ENCODE measurements at places on chromosomes 1 and 21.

- no peak for DNase-seq
Measured at GRCh38 chr21:42991992-42992740, 17.8 kb downstream of the PKNOX1 start.

- no peak for DNase-seq
Measured at GRCh38 chr1:173257805-173258204, 50.7 kb upstream of the TNFSF4 start.

DNA sequence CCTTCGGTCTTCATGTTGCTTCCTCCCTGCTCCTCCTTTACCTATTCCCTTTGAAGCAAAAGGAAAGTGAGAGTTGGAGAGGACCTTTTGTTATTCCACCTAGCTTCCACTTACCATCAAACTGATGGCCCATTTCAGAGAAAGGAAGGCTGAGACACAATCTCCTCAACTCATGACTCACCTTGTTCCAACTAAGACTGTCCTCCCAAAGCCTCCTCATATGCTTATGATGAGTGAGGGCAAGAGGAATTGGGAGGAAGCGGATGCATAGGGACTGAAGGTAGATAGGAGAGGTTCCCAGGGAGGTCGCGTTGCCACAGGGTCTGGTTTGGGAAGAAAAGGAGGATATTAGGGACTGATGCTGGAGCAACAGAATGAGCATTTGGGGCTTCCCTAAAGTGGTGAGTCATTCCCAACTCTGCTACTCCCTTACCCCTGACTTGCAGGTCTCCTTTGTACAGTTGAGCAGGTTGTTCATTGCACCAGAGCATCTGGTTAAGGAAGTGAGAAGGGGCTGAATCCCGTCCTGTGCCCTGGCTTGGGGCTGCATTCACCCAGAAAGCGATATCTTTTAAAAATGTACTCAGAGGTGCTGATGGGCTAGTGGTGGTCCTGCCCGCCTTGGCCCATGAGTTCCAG lies 35.0 kb downstream of the LGR6 start:
- DNase-seq, result no peak

GRCh38 chr1:27284425-27285273 lies 37.3 kb upstream of the TMEM222 start:
- DNase-seq, result no peak

DNA sequence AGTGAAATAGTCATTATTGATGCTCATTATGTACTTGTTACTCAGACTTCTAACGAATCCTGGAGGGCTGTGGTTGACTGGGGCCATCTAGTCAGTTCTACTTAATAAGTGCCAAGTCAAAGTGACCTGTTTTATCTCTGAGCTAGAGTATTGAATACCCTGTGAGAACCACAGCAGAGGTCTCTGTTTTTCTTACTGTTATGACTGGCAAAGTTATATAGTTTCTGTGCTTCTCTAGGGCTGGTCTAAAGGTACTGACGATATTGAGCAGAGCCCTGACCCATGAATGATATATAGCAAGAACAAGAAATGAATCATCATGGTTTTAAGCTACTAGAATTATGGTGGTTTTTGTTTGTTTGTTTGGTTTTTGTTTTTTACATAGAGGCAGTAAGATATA lies 555.8 kb downstream of the PLA2G4A start:
- DNase-seq, result no peak

- DNase-seq, result no peak
Measured at GRCh38 chr1:38015978-38016725, 3.6 kb downstream of the UTP11 start.

DNA sequence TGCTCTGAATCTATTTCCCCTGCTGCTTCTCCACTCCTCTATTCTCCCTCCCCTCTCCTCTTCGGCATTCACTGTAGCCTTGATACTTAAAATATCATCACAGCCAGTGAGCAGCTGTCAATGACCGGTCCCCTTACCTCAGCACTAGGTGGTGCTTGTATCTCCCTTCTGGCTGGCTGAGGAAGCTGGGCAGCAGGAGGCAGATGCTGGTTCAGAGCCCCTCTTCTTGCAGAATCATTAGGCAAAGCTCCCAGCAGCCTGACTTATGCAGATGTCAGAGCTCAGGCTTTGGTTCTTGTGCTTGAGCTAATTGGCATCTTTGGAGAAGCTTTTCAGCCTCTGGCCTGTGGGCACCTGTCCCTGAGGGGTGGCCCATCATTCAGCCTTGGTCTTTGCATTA lies 31.9 kb upstream of the KCNA2 start:
- no peak for DNase-seq

- no peak for DNase-seq
Measured at GRCh38 chr1:68321084-68321685, 88.9 kb upstream of the WLS start.

- DNase-seq, result no peak
Measured at GRCh38 chr1:235415008-235415904, 48.0 kb downstream of the TBCE start.

- no peak for DNase-seq
Measured at GRCh38 chr1:16608838-16609560, 4.4 kb downstream of the NBPF1 start.

GRCh38 chr1:1208713-1209433 lies 2.5 kb upstream of the TNFRSF18 start:
- no peak for DNase-seq

DNA sequence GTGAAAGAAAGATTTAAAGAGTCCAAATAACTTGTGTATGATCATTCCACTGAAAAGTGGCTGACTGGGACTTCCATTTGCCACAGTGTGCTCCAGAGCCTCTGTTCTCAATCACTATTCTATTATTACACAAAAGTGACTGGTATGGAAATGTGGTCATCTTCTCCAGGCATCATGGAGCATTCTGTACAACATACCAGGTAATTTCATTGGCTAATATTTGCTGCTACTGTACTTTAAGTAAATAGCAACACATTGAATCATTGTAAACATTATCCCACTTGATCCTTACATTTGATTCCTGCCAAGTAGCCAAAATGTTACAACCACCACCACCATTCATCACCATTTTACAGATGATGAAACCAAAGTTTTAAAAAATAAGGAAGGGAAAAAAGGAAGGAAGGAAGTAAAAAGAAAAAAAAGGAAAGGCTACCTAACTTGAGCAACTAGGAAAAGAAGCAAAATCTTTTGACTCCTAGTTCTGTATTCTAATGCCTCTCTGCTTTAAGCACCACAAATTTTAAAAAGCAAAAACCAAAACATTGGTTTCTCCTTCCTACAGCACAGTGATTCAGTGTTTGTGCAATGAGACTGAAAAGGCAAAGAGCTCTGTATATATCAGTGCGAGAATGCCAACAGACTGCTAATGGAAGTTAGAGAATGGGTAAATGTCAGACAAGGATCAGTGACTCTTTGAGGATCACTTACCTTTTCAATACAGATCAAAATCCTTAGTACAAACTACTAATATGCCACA lies 361.4 kb upstream of the PTBP2 start:
- no peak for DNase-seq

DNA sequence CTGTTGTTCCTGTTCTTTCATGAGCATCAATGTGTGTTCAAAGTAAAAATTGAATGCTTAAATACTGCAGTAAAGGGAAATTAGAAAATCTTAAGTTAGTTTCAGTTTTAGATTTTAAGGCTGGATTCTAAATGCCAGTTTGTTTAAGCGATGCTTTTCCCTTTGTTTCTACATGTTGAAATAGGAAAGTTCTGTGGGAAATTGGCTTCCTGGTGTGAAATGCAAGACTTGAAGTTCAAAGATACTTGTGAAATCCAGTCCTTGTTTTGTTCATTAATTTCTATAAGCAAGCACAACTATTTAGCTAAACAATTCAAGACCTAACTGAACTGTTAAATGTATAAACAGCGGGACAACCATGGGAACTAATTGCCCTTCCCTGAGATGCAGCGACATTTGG lies 149.1 kb downstream of the LYPLAL1 start:
- DNase-seq, result no peak

- DNase-seq, result no peak
Measured at GRCh38 chr21:34522284-34522683, 10.3 kb upstream of the KCNE1 start.

DNA sequence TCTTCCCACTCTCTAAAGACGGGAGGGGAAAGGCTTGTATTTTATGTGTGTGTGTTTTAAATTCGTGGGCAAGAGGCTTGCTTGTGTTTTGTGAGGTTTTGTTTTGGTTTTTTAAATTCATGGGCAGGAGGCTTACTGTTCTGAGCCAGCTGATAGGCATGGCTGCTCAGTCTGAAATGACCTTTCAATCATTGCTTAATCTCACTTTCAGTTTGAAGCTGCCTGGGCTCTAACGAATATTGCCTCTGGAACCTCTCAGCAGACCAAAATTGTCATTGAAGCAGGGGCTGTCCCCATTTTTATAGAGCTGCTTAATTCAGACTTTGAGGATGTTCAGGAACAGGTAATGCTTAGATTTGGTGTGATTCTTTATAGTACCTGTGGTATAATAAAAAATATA lies 20.3 kb upstream of the TXLNA start:
- no peak for DNase-seq

- no peak for DNase-seq
Measured at GRCh38 chr1:199172171-199173124, 533.6 kb downstream of the PTPRC start.

DNA sequence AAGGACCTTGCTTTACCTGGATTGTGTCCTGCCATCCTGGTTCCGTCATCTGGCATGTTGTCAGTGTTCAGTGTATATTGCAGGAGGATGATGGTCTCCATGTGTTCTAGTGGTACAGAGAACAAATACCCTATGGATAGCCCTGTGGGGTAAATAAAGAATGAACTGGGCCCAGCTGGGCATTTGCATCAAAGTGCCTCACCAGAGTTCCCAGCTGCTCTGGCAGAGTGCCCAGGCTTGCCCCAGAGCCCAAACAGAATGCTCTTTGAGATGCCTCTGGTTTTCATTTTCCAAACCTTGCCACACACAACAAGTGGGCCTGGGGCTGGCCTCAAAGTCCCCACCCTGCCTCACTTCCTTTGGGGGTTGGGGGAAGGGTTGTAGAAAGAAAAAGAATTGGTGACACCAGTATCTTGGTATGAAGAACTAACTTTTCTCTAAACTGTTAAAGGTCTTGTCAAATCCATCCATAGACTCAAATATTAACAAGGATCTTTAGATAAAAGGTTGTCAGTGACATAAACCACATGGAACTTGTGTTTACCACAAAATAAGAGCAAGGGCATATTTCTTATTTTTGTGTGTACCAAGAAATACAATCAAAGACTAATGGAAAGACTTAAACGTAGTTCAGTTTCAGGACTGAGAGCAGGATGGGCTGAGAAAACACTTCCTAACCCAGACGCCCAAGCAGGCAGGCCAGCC lies 82.2 kb downstream of the LMO4 start:
- no peak for DNase-seq

DNA sequence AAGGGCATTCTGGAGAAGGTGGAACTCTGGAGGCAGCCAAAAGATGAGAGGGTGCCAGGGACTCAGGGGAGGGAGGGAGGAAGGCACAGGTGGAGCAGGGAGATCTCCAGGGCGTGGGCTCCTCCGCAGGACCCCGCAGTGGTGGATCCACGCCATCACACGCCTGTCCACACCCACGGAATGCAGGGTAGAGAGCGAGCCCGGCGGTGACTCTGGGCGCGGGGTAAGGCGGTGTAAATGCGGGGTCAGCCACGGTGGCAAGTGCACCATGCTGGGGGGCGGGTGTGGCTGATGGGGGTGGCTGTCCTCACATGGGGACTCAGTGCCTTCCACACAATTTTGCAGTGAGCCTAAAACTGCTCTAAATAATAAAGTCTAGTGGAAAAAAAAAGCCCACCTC lies 105.1 kb upstream of the TTC34 start:
- no peak for DNase-seq

DNA sequence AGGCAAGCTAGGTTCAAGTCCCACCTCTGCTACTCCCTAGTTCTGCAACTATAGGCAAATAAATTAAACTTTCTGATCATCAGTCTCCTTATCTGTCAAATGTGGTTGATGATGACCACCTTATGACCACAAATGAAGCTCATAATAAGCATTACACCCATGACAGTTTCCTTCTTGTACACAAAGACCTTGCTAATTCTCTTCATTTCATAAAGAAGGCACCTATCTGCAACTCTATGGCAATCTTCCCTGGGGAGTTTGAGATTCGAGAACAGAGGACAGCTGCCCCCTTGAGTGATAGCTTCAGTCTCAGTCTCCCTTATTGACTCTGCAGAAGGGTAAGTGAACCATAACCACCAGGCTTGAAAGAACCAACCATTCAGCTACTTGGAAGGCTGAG lies 503.1 kb upstream of the DAB1 start:
- no peak for DNase-seq

GRCh38 chr21:28334407-28334806 lies 658.3 kb downstream of the LTN1 start:
- no peak for DNase-seq

- no peak for DNase-seq
Measured at GRCh38 chr1:230834292-230834691, 34.0 kb downstream of the C1orf198 start.

DNA sequence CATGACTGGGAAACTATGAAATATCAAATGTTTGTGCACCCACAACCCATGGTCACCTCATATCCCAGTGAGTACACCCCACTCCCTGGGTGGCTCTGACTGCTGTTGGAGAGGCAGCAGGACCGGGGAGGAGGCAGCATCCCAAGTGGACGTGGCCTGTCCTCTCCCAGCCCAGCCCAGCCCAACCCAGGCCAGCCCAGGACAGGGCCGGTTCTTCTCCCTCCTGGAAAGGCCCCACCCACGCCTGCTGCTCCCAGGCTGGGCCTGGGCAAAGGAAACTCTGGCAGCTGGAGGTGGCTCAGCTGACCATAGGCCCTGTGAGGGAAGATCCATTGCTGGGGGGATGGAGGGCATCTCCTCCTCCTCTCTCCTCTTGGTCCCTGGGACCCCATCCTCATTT lies 19.1 kb downstream of the MATN1 start:
- no peak for DNase-seq

DNA sequence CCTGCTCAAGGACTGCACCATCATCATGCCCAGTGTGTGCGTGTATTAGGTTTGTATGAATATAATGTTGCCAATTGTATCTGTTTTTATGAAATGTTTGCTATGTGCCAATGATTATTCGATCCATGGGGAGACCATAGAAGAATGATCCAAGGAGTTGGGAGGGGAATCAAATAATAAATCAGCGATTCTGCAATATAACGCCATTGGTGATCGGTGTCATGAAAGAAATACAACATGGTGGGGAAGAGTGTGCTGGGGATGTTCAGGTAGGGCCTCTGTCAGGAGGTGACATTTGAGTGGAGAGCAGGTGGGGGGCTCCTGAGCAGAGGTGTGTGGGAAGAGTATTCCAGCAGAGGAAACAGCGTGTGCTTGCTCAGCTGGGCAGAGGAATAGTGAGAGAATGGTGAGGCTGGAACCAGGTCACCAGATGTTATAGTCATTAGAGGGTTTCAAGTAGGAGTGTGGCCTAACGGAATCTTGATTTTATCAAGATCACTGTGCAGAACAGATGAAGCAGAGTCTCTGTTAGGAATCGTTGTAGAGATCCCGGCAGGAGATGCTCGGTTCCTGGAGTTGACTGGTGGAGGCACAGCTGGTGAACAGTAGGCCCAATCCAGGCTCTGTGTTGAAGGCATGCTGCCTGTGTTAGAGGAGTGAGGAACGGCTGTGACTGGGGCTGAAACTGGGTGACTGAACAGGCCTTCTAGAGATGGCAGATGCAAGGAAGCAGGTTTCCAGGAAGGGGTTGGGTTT lies 2.9 kb upstream of the ZNF496 start:
- no peak for DNase-seq

GRCh38 chr1:230354005-230354404 lies 72.1 kb downstream of the PGBD5 start:
- no peak for DNase-seq

All from activated gamma-delta T cell (primary cell).